ENCODE measurements at places on chromosomes 13 and 19.
A peak's percentile ranks its signal among the peaks of the same experiment; 100 is the strongest.

GRCh38 chr13:49739498-49740187 lies 48.4 kb upstream of the EBPL start:
- DNase-seq, result no peak

DNA sequence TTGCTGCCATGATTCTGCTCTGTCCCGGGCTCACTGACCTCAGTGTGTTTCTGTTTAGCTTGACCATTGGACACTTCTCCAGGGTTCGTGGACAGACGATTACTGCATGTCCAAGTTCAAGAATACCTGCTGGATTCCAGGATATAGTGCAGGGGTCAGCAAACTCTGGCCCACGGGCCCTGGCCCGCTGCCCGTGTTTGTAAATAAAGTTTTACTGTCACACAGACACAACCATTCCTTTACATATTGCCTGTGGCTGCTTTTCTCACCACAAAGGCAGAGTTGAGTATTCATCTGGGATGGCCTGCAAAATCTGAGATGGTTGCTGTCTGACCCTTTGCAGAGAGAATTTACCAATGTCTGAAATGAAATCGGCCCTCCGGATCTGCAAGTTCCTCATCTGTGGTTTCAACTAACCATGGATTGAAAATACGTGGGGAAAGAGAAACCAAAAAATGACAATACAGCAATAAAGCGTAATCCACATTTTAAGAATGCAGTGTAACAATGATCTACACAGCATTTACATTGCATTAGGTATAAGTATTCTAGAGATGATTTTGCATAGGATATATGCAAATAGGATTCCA lies 25.9 kb upstream of the F2RL3 start:
- DNase-seq, result no peak

- no peak for DNase-seq
Measured at GRCh38 chr13:52899206-52899605, 50.8 kb upstream of the PCDH8 start.

- DNase-seq, result peak; percentile 13
Measured at GRCh38 chr19:15837221-15837731, 21.8 kb upstream of the OR10H1 start.

DNA sequence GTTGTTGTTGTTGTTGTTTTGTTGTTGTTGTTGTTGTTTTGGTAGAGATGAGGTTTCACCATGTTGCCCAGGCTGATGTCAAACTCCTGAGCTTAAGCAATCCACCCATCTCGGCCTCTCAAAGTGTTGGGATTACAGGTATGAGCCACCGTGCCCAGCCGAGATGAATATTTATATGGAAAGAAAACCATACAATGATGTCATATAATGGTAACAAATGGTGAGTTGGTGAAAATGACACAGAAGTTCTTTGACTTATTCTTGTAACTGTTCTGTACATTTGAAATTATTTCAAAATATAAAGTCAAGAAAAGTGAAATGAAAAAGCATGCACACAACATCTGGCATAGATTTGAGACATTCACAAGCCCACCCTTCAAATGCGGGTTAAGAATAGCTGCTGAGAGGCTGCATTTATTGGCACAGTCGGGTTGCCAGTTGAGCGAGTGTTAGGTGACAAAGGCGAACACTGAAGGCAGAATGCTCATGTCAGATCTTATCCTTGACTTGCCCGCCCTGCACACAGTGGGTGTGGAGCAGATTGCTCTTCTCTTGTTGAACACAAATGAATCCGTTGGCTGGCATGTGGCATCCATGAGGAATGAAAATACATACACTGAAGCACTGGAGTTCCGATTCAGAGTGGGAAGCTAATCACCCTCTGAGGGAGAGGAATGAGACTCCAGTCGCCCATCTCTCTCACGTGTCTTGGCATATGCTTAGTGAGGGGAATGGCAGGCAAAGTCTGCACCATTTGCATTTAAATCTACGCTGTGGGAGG lies 15.8 kb upstream of the UBE2S start:
- DNase-seq, result no peak

Measured in SW 1271 (cell line).